Mammary epithelial cell (primary cell): ENCODE measurements at places on chromosomes 4 and X.

DNA sequence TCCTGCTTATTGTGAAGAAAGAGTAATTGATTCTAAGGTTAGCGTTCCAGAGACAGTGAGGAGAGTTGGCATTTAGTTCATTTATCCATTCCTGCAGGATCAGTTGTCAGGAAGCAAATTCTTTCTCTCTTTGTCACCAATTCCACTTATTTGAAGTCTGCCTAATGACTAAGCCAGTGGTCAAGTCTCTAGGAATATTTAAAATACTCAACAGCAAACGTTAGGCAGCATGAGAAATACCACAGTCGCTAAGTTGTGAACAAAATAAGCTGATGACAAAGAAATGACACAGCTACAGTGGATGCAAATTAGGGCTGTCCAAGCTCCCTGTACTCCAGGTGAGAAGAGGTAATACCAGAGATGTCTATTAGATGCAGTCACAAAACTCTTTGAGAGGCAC, 6.6 kb upstream of the MAGEB17 start:
- DNase-seq, result peak; percentile 85

DNA sequence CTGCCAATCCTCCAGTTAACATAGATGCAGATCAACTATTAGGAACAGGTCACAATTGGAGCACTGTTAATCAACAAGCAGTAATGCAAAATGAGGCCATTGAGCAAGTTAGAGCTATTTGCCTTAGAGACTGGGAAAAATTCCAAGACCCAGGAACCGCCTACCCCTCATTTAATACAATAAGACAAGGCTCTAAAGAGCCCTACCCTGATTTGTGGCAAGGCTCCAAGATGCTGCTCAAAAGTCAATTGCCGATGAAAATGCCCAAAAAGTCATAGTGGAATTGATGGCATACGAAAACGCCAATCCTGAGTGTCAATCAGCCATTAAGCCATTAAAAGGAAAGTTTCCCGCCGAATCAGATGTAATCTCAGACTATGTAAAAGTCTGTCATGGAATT, 20.5 kb upstream of the TRIM61 start:
- no peak for DNase-seq

GRCh38 chr4:106291678-106292077, 24.3 kb downstream of the TBCK start:
- DNase-seq, result no peak

GRCh38 chrX:129759576-129760061, 20.1 kb upstream of the SASH3 start:
- DNase-seq, result peak; percentile 69

GRCh38 chrX:79084923-79085322, 59.6 kb upstream of the GPR174 start:
- DNase-seq, result no peak

- no peak for DNase-seq
Measured at GRCh38 chr4:38415682-38416081, 248.3 kb upstream of the KLF3 start.

DNA sequence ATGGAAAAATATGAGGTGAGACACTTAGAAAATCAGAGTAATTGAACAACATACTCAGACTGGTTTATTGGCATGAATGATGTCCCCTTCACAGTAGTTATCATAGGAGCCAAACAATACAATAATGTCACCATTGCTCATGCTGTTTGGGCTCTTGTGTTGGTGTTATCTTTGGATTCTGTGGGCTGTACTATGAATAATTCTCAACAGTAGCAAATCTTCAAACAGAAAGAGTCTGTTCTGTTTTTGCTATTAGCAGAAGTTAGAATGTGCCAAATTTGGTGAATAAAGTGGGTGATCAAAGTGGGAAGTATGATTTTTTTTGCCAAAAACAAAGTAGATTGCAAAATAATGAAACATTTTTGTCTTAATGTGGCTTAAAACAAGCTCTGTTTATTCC, 58.3 kb downstream of the GRID2 start:
- DNase-seq, result no peak

- DNase-seq, result no peak
Measured at GRCh38 chrX:19886883-19887531, 393 bp downstream of the SH3KBP1 start.

DNA sequence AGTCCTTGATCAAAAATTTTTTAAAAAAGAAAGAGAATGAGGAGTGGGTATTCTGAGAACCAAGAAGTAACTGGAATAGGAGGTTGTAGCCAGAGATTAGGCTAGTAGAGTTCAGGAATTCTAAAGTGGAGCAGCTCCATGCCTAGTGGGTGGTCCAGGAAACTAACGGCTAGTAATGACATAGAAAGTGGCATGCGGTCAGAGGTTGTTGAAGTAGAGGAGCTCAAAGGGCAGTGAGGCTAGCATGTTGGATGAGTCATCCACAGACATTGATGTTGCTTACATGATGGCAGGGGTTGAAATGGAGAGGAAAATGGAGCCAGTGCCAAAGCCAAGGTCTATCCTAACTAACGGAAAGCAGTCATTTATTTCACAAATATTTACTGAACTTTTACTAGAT, 42.1 kb downstream of the TEX13B start:
- DNase-seq, result no peak

- DNase-seq, result no peak
Measured at GRCh38 chrX:20317873-20318272, 51.2 kb upstream of the RPS6KA3 start.

GRCh38 chrX:2325076-2325784, 175.5 kb downstream of the DHRSX start:
- DNase-seq, result peak; percentile 65

GRCh38 chr4:139297001-139297410, 4.3 kb upstream of the NAA15 start:
- peak; percentile 92 for DNase-seq

DNA sequence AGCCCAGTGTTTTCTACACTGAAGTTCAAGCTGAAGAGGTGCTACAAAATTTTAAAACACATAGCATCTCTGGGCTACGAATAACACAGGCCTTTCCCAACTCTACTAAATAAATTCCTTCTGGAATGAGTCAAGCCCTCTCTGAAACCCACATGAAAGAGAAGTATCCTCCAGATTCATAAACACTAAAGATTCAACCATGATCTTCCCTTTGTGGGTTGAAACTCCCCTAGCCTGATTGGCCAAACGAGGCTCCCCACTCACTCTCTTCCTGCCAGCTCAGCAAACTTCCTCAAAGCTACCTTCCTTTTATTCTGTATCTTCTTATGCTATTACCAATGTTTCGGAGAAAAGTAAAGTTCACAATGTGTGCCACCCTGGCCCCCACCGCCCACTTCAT, 95.4 kb downstream of the NKX6-1 start:
- peak; percentile 5 for DNase-seq
